T-helper 2 cell treated with Interferon-gamma antibody and Interleukin-4, amounts not matched to agents 5 μg/mL and 100 μg/mL, for 36 hours (primary cell): ENCODE measurements at places on chromosomes 1 and 21.

DNA sequence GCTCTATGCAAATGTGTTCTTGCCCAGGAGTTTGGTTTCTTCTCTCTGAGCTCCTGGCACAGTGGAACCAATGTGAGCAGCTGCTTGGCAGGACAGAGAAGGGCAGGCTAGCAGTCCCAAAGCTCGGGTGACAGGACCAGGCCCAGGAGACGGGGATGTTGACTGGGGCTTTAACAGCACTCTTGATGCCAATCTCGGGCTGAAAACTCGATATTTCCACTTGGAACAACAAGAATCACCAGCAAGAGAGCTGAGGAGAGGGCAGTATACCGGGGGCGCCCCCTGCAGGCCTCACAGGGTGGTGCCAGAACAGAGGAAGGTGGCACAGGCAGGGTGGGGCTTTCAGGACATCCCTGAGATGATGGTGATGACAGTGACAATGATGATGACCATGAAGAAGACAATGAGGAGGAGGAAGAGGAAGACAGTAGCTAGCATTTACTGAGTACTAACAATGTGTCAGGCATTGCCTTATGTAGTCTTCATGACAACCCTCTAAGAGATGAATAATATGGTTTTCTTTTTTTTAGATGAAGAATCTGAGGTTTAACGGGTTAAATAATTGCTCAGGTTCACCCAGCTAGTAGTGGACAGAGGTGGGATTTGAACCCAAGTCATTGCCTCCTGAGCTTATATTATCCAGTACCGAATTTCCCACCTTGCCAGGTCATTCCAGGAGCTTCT, 2.7 kb upstream of the KCNJ9 start:
- DNase-seq: peak; percentile 63

GRCh38 chr1:183304440-183305107, 113.6 kb downstream of the NMNAT2 start:
- DNase-seq: no peak

DNA sequence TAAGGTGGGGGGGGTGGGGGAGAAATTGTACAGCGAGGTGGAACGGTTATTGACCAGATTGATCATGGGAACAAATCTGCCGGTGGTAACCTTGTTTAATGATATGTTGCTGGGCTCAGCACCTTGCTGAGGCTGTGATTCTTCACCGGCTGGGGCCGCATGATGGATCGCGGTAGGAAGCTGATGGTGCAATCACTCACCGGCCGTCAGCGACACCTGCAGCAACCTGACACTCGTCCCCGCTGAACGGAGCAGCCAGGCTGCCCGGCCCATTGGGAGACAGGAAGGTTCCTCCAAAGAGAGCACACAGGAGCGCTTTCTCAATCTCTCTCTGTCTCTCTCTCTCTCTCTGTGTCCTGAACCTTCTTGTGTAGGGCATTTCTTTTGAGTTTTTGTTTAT, 128.5 kb upstream of the RRP15 start:
- no peak for DNase-seq

- no peak for DNase-seq
Measured at GRCh38 chr1:159851407-159851806, 11.1 kb downstream of the VSIG8 start.

DNA sequence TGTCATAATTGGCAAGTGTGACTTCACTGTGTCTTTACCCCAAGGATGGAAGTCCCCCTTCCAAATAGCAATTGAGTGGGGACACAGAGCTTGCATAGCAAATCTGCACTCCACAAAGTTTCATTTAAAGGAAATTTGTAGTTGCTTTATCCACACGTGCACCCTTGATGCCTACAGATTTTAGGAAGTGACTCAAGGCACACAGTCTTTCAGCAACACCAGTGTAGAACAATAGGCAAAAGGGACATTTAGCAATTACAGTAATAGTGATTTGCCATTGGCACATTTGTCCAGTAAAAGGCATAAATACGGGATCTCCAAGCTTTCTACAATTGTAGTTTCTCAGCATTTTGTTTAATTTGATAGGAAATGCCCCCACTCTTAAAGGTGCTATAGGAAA, 43.4 kb upstream of the KAZN start:
- no peak for DNase-seq

- no peak for DNase-seq
Measured at GRCh38 chr1:210340841-210341240, 12.1 kb downstream of the HHAT start.

- no peak for DNase-seq
Measured at GRCh38 chr1:185159966-185160365, 3.0 kb downstream of the SWT1 start.

- no peak for DNase-seq
Measured at GRCh38 chr1:4657960-4658541, 3.6 kb downstream of the AJAP1 start.

DNA sequence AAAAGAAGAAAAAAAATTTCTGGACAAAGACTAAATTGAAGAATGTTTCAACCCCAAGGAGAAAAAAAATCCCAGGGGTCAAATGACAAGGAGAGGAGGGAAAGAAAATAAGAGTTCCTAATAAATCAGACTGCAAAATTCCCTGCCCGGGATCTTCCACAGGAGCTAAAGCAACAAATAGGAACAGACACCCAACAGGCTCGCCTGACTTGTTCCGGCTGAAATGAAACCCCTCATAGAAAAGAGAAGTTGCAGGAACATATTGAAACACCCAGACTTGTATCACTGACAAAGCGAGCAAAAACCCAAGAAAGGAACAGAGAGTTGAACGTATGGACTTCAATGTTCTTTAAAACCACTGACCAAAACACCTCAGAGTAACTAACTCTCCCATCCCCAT, 123.0 kb downstream of the TIAM1 start:
- DNase-seq: no peak

GRCh38 chr1:64246294-64246917, 43.0 kb downstream of the UBE2U start:
- no peak for DNase-seq

DNA sequence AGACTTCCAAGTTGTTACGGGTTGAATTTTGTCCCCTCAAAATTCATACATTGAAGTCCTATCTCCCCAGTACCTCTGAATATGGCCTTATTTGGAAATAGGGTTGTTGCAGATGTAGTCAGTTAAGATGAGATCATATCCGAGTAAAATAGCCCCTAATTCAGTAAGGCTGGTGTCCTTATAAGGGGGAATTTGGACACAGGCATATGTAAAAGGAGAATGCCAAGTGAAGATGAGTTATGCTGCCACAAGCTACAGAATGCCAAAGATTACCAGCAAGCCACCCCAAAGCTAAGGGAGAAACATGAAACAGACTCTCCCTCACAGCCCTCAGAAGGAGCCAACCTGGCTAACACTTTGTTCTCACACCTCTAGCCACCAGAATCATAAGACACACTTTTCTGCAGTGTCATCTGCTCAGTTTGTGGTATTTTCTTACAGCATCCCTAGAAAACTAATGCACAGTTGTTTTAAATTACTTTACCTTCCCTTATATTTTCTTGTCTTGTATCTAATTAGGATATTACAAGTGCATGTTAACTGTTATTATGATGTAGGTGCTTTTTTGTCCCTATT, 43.3 kb upstream of the PRDX6 start:
- no peak for DNase-seq

GRCh38 chr1:208465266-208465665, 221.1 kb upstream of the PLXNA2 start:
- no peak for DNase-seq

- DNase-seq: no peak
Measured at GRCh38 chr1:245375789-245376460, 221.1 kb downstream of the KIF26B start.

DNA sequence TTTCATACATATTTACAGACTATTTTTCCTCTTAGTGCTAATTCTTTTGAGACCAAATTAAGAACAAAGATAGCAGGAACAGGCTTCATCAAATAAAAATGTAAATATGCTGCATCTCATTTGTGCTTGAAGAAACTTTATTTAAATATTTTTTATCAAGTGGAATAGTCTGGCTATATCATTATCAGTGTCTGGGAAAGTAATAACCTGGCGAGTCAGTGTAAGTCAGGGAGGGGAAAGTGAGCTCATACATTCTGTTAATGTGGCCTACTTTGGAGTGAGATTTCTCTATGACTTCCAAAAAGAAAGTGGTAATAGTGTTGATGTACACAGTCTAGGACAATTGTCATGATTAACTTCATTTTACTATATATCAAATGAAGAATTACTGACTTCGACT, 1045.1 kb downstream of the ADGRL2 start:
- no peak for DNase-seq

- no peak for DNase-seq
Measured at GRCh38 chr1:14339288-14339687, 259.2 kb upstream of the KAZN start.

DNA sequence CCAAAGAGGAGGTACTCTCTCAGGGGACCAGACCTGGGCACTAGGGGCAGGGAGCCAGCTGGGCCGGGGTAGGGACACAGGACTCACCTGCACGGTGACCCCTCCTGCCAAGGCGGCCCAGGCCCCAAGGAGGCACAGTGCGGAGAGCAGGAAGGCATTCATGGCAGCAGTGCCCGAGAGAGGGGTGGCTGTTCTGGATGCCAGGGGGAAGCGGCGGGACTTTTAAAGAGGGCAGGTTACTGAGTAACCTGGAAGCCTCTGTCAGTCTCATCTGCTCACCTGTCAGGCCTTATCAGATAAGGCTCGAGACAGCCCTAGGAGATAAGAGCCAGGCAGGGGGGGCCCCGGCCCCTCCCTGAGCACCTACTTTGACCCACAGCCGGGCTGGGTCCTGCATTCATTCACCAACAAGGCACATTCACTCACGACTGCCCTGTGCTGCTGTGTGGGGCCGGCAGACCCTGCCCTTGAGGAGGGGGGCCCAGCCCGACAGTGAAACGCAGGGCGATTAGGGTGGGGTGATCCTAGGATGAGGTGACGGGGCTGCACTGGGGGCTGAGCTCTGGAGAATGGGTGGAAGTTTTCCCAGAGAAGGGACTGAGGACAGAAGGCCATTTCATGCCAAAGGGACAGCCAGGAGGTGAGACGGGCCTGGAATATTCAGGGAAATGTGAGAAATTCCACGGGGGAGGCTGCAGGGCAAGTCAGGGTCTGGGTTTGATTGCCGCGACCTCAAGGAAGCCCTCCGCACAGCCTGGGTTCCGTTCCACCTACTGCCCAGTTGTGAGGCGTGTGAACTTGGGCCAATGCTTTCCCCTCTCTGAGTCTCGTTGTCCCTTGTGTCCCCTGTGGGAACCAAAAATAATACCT, at the start of gene GUCA2A:
GUCA2A (minus strand) TSS at position 195 of the 870 bp plus-strand sequence; CDS start at position 162, 33 bp downstream.
- DNase-seq: no peak
